Inflammatory macrophage treated with lipopolysaccharide for 4 hours (primary cell): ENCODE measurements at places on chromosomes 5 and 9.

GRCh38 chr5:82911910-82912309 lies 165.3 kb downstream of the TMEM167A start:
- no peak for DNase-seq

DNA sequence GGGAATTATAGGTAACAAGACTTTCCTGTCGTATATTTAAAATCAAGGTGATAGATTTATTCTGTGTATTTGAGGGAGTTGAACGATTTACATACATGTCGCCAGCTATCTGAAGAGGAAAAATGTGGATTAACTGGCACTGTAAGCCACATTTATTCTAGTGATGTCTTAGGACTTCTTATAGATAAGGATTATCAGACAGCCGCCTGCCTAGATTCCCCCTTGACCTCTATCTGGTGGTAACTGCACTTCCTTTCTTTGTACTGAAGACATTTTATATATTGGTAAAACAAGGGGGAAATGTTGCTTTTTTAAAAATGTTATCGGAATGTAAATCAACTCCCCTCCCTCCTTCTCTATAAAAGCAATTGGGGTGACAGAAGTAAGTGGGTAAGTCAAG lies 39.3 kb upstream of the F2RL2 start:
- DNase-seq = no peak

DNA sequence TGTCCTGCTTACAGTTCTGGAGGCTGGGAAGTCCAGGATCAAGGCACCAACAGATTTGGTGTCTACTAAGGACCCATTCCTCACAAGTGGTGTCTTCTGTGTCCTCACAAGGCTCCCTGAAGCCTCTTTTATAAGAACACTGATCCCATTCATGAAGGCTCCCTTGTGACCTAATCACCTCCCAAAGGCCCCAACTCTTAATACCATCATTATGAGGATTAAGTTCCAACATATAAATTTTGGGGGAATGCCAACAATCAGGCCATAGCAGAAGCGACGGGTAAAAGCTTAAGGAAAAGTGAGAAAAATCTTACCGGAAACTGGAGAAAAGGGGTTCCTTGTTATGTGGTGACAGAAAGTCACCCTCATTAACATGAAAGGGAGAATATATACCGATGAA lies 11.2 kb downstream of the CTNNAL1 start:
- DNase-seq = no peak

- no peak for DNase-seq
Observed at GRCh38 chr9:125911861-125912644, 164.9 kb downstream of the PBX3 start.

- DNase-seq = no peak
Observed at GRCh38 chr5:135423846-135424168, 23.3 kb downstream of the DCANP1 start.

GRCh38 chr5:9118852-9119251 lies 427.0 kb downstream of the SEMA5A start:
- no peak for DNase-seq

GRCh38 chr5:82561797-82562196 lies 283.6 kb upstream of the RPS23 start:
- DNase-seq = no peak

DNA sequence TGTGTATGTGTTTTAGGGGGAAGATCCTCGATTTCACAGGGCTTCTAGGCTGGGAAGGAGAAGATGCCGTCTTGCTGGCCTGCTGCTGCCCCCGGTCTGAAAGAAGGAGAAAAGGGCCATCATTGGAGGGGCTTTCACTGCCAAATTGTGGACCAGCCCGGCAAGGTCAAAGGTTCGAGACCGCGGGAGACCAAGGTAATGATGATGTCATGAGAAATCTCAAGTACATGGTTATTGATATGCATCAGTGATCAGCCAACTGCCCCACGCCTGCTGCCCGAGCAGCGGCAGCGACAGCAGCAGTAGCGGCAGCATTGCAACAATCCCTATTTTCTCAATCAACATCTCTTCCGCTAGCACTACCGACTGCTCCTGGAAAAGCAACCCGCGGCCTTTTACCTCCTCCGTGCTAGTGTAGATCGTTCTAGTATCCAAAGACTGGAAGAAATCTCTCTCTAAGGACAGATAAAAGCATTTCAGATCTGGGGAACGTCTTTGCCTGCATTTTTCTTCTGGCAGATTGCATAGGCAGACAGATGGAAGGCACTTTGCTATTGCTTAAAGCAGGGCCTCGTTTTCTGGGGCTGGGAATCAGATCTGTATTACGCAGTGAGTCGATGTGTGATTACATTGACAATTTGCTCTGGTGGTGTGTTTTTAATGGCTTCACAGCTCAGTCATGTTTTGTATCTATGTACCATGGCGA lies 215.3 kb downstream of the MEF2C start:
- DNase-seq = no peak

GRCh38 chr5:88304356-88304755 lies 35.7 kb upstream of the TMEM161B start:
- no peak for DNase-seq

GRCh38 chr5:31385774-31386537 lies 145.9 kb downstream of the DROSHA start:
- no peak for DNase-seq

- DNase-seq = no peak
Observed at GRCh38 chr9:8856396-8857067, 1057.0 kb upstream of the DMAC1 start.

DNA sequence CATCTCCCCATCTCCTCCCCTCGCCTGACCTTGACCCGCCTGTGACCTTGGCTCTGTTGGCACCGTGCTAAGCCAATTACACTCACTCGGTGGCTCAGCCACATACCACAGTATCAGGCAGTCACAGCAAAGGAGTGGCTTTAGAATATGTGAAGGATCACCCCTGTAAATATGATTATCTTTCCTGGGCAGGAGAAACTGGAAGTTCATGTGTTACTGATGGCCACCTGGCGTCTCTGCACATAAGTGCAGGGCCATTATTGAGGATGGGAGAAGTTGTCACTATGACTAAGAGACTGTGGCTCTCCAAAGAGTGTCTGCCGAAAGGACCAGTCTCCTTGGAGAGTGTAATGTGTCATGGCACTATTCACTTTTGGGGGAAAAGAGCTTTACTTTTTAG lies 116.9 kb upstream of the S1PR3 start:
- no peak for DNase-seq

GRCh38 chr9:18109675-18110074 lies 364.3 kb upstream of the ADAMTSL1 start:
- no peak for DNase-seq

- DNase-seq = no peak
Observed at GRCh38 chr9:18689921-18690320, 216.0 kb downstream of the ADAMTSL1 start.

- peak; percentile 32 for DNase-seq
Observed at GRCh38 chr9:19127871-19128500, 694 bp upstream of the PLIN2 start.

GRCh38 chr5:177132136-177133095 lies 1.2 kb upstream of the NSD1 start:
- DNase-seq = no peak

- no peak for DNase-seq
Observed at GRCh38 chr9:20643660-20644059, 21.4 kb upstream of the MLLT3 start.

- peak; percentile 65 for DNase-seq
Observed at GRCh38 chr9:82558346-82558745, 504.6 kb downstream of the RASEF start.

DNA sequence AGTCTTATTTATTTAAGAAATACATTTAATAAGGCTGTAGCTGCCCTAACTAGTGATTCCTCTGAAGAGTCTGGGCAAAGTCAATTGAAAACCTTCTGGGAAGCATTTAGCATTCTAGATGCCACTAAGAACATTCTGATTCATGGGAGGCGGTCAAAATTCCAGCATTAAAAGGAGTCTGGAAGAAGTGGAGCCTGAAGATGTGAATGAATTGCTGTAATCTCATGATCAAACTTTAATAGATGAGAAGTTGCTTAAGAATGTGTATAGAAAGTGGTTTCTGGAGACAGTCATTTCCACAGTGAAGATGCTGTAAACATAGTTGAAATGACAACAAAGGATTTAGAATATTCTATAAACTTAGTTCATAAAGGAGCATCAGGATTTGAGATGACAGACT lies 61.4 kb downstream of the WDR41 start:
- DNase-seq = no peak

- no peak for DNase-seq
Observed at GRCh38 chr9:93263334-93264229, 79.6 kb downstream of the WNK2 start.

DNA sequence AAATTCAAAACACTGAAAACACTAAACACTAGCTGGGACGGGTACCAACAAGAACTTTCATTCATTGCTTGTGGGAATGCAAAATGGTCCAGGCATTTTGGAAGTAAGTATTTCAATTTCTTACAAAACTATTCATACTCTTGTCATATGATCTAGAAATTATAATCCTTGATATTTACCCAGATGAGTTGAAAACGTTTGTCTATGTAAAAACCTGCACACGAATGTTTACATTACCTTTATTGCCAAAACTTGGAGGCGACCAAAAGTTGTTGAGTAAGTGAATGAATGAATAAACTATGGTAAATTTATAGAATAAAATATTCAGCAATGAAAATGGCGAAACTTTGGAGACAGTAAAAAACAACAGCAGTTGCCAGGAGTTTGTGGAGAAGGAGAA lies 222.1 kb upstream of the EDIL3 start:
- DNase-seq = no peak

DNA sequence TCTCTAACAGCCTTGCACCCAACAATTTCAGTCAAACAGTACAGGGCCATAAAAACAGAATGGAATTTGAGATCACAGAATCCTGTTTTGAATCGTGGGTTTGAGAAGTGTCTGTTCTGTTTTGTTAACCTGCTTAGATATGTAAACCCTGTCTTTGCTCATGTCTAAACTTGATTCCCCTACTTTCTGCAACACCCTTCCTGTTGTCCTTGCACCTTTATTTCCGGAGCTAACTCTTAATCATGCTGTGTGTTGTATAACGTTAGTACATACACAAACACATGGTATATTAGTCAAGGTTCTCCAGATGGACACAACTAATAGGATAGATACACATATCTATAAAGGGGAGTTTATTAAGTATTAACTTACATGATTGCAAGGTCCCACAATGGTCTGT lies 2229.2 kb upstream of the C9orf72 start:
- no peak for DNase-seq

DNA sequence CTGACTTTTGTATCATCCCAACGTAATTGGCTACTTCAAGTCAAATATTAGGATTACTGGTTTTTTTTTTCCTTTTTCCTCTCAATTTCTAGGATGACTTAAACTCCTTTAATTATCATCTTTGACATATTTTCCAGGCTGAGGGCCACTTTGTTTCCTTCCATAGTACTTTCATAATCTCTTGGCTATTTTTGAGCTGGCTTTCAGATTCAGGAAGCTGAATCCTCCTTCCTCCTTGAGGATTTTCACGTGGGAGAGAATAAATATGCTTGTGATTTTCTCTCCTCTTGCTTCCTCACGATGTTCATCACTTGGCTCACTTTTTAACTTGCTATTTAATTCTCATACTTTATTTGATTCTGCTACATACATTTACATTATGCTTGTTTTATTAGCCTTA lies 88.1 kb downstream of the ITGA1 start:
- DNase-seq = no peak

DNA sequence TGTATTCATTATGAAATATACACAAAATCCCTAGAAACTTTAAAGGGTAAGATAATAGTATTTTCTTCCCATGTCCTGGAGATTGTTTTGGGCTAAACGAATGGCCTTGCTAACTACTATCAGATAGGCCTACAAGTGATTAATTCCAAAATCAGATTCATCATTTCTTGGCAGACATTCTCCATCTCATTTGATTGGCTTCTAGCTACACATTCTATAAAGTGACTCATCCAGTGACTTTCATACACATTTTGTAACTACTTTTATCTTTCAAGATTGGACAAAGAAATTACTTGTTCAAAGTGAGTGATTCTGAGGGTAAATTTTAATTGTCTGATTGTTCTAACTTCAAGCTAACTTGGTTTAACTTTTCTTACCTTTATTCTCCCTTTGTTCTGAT lies 93.3 kb downstream of the RAPGEF6 start:
- DNase-seq = no peak

GRCh38 chr5:101045689-101046088 lies 142.6 kb upstream of the ST8SIA4 start:
- peak; percentile 18 for DNase-seq

DNA sequence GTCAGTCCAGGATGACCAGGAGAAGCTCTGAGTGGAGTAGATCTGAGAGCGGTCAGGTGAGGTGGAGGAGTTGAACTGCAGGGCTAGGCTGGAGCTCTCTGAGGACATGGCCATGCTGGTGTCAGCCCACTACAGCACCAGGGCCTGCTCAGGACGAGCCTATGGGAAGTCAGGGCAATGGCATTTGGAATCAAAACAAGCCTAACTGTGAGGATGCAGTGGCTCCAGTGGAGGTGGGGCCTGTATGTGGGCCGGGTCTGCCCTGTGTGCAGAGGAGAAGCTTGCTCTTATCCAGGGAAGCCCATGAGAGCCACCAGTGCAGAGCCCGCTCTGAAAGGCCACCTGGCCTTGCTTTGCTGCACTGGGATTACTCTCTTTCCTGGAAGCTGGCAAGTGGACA lies 11.1 kb downstream of the CXCL14 start:
- DNase-seq = no peak

DNA sequence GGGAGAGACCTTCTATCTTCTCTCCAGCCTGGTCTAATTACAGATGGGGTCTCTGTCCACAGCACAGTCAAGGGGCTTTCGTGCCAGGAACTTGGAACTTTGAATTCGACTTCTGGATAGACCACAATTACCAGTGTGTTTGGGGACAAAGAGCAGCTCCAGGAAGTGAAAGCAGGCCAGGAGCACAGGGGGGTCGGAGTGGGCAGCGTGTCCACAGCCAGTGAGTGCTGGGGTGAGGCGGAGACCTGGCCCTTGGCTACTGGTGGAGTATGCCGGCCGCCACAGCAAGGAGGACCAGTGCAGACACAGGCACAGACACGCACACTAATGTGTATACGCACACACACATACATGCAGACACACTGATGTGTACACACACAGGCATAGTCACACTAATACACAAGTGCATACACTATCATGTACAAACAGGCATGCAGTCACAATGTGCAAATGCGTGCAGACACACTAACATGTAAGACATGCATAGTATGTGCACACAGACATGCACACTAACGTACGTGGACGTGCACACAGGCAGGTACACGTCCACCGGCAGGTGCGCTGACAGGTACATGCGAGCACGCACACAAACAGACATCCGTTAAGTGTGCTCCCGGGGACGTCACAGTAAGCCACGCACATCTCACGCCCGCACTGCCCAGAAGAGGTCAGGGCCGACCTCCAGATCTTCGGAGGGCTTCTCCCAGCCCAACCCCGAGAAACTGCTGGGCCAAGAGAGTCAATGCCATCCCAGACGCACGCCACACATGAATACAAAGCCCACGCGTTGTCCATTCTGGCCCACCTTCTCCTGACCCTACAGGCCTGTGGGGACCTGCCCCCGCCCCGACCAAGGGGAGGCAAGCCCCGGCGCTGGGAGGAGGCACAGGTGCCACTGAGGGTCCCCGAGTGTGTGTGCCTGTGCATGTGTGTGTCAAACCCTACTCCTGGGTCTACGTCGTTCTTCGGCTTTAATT lies 46.5 kb downstream of the NKD2 start:
- no peak for DNase-seq

GRCh38 chr5:139422307-139422893 lies 16.9 kb downstream of the DNAJC18 start:
- peak; percentile 72 for DNase-seq
